ENCODE measurements at places on chromosomes 6 and 20. TPM values are rescaled to one million over a fixed set of nuclear protein-coding genes. Genes with fewer than 3 reads are reported as not detected.

The CRISP3 gene
- not detected for total RNA-seq

The SLC24A3 gene
- 9.6 TPM for total RNA-seq

The PCNA gene
- total RNA-seq, result 819 TPM

The RTF2 gene
- total RNA-seq, result 177 TPM

The MTFR2 gene
- total RNA-seq, result 17.1 TPM

The SRXN1 gene
- total RNA-seq, result 70.9 TPM

The TFAP2B gene
- not detected for total RNA-seq

The ZSCAN31 gene
- 3.8 TPM for total RNA-seq

The EFCAB8 gene
- 0.10 TPM for total RNA-seq

The PDE10A gene
- 10.7 TPM for total RNA-seq

The NNAT gene
- not detected for total RNA-seq

The RIPOR3 gene
- 10.8 TPM for total RNA-seq

The RSPO3 gene
- total RNA-seq, result not detected
